ENCODE measurements at places on chromosomes 12 and 14.

DNA sequence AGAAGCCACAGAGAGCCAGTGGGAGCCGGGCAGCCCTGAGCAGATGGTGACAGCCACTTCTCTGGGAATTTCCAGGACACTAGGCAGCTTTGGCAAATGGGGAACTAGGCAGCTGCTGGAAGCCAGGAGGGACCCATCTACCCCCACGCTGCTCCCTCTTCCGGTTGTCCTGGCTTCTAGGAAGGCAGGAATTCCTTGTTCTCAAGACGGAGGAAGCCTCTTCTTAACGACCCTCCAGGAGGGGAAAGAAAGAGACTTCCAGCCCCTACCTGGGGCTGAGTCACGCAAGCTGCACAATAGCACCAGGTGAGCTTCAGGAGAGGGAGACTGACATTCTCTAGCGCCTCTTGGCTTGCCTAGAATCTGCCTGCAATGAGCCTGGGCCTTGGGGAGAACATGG, 141.5 kb downstream of the ANO2 start:
- no peak for DNase-seq

GRCh38 chr14:93040443-93040842, 75.3 kb downstream of the ITPK1 start:
- DNase-seq = peak; percentile 42

DNA sequence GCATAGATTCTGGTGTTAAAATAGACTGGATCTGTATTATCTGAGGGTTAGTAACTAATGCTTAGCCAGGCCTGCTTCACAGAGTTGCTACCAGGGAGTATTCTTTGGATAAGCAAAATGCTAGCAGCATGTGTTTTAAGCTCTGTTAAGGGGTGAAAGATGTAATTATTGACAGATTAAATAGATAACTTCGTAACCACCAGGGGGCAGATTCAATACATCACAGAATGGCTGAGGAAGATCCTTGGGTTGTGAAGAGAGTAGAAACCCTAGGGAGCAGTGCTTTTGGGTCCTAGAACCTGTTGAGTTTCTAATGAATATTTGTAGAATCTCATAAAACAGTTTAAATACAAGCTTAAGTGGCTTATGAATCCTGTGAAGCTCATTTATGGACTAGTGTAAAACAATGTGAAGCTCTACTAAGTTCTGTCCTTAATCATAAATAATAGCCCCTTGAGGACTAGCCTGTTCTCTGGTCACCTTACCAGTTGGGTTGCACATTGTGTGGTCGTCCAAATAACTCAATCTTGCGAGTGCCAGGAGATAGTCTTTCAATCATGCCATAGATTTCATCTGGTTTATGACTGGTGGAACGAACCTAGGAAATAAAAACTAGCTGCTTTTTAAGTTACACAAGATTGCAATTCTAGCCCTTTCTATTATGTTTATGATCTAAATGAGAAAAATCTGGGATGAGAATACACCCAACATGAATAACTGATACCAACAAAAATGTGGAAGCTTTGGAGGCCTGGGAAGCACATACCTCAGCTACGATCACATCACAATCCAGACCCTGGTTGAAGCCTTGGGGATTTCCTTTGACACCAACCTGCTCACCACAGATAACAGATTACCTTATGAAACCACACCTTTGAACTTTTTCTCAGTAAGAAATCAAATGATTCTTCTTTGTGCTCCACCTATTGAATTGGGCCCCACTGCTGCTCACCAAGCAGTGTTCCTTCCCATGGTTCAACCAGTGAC, 12.3 kb downstream of the METTL3 start:
- no peak for DNase-seq

DNA sequence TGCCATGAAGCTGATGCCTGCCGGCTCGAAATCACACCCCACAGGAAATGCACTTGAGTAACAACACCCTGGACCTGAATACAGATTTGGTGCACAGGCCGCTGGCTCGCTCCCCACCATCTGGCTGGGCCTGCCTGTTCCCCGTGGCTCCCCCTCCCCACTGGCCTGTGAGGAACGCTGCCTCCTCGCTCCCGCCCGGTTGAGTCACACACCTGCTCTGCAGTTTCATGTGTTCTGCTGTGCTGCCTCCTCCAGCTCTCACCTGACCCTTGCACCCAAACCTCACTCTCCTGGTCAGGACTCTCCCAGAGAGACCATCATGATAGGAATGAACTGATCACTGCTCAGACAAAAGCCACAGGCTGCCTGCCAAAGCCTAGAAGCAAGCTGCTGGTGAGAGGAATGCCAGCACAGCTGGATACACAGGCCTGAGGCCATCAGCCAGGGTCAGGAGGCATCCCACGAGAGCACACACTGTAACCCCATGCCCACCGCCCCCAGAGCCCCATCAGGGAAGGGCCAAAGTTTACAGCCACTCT, 3.8 kb upstream of the SIVA1 start:
- peak; percentile 69 for DNase-seq

GRCh38 chr12:26370098-26370497, 174.7 kb downstream of the SSPN start:
- DNase-seq = no peak

- no peak for DNase-seq
These were observed 397.8 kb downstream of the SEC23A start for GRCh38 chr14:38705220-38705619.

- no peak for DNase-seq
These were observed 138.2 kb downstream of the MON2 start for GRCh38 chr12:62604871-62605270.

GRCh38 chr14:61090432-61091216, 109.6 kb downstream of the SLC38A6 start:
- DNase-seq = no peak

DNA sequence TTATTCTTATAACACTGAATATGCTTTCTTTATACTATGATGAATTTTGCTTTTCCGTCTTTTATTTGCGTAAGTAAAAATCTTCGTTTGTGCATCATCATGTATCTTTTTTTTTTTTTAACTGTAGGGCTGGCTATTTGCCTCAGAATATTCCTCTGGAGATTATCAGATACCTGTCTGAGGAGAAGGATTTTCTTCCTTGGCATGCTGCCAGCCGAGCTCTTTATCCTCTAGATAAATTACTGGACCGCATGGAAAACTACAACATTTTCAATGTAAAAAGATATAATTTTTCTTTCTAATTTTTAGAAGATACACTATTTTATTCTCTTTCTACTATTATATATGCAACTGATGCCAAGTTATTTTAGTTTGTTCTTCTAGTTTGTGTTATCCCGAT, 346.6 kb downstream of the TRHDE start:
- DNase-seq = no peak

GRCh38 chr12:23132357-23132756, 507.4 kb downstream of the ETNK1 start:
- no peak for DNase-seq

GRCh38 chr12:122147514-122148290, 26.3 kb downstream of the IL31 start:
- DNase-seq = no peak
